ENCODE measurements at places on chromosomes 2 and 18.

- no peak for DNase-seq
These were observed 47.1 kb upstream of the UBE2E3 start for GRCh38 chr2:180933332-180933731.

DNA sequence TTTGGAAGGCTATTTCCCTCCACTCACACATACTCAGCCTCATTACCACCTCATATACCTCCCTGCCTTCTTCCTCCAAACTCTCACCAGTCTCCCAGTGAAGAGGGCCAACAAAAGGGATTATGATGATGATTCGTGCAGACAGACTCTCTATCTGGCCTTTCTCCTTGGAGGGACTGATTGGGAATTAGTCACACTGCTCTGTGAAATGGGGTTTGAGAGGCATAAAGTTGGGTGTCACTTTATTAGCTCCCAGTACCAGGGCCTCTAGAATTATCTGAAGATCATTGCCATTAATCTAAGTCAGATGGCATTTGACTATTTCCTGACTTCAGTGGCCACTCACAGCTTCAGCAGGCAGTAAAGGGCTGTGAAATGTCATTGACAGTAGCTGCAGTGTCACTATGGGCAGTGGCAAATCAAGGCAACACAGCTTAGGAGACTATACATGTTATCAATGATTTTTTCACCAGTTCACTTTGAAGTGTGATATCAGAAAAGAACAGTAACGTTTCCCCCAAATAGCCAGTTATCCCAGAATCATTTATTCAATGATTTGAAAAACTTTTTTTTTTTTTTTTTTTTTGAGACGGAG lies 17.4 kb downstream of the CNRIP1 start:
- DNase-seq, result no peak

GRCh38 chr2:223824301-223824700 lies 13.1 kb downstream of the AP1S3 start:
- no peak for DNase-seq

DNA sequence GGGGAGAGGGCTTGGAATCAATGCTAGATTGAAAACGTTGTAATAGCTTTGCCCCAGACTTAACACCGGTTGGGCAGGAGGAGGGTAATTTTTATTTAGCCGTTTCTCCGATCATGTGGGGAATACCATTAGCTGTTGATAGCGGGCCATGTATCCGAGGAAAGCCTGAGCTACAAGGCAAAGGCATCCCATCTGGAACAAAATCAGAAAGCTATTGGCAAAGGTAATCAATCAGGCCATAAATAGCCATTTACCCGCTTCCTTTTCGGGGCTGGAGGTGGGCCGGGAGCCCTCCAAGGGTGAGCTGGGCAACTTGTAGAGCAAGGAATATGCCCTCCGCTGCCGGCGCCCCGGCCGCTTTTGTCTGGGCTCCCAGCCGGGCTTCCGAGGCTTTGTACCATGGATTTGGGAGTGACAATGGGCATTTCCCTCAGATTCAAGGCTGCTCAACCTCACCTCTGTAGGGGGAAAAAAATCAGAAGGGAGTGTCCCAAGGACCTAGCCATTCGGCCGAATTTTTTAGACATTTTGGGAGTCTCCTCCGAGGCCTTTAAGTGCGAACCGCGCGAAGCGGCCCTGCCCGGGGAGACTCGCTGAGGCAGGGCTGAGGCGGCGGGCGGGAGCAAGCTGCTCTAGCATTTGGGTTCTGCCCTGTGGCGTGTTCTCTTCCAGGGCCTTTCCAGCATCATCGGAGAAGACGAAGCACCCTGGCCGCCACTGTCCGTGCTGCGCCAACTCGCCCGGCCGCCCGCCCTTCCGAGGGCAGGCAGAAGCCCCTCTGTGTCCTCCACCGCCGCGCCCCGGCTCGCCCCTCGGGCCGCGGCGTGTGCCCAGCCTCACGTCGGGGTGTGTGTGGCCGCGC lies 1.1 kb upstream of the HOXD9 start:
- DNase-seq, result no peak

- DNase-seq, result no peak
These were observed 520.6 kb upstream of the RAB12 start for GRCh38 chr18:8088626-8089025.

DNA sequence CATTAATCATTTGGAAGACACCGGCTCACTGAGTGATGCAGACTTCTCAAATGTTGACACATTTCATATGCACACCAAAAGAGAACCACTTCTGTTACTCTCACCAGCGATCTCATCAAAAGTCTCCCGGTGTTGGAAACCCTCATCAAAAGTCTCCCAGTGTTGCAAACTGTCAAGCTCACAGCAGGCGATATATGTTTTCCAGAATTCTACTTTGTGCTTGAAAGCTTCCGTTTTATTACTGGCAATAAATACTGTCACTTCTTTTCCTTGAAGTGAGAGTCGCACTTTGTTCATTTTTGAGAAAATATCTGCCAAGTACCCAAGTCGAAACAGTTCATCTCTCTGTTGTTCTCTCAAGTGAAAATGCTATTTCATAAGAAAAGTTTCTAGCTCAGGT lies 20.5 kb downstream of the MLPH start:
- DNase-seq, result no peak

GRCh38 chr2:108634011-108634410 lies 85.3 kb upstream of the RANBP2 start:
- DNase-seq, result no peak

- no peak for DNase-seq
These were observed 30.2 kb downstream of the CERKL start for GRCh38 chr2:181626671-181627070.

DNA sequence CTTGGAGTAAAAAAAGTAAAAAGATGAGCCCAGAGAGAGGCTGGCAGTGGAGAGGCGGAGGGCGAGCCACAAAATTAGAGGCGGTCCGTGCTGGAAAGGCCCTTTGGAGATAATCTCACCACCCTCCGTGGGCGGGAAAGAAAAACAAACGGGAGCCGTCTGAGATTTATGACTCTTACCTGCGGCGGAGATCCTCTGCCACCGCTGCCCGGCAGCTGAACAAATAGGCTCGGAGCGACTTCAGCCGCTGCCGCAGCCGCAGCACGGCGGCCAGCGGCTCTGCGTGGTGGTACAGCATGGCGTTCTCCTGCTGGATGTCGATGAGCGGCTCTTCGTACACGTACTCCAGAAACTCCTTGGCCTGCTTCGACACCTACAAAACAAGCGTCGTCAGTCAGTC lies 94.6 kb downstream of the PLEKHM3 start:
- DNase-seq, result no peak

DNA sequence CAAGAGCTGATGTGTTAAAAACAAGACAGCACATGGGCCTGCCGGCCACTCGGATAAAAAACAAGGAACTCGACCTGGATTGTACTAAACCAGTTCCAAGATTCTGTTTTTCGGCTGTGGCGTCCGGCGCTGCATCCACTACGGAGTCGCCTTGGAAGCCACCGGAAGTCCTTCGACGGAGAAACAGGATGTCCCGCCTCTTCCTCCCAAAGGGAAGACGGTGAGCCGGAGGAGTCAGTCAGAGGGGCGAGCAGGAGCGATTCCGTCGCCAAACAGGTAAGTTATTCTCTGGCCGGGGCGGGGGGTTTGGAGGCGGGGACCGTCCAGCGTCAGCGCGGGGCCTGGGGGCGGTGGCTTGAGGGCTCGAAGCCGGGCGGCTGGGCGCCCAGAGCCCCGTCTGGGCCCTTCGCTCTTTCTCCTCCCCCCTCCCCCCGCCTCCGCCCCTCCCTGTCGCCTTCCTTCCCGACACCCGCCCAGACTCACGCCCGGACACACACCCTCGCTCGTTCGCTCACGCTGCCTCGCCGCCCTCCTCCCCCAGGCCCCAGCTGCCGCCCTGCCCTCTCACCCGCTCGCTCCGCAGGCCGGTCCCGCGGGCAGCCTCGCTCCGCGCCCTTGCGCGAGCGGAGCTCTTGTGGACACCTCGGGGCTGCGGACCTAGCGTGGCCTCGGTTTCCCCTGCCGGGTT lies at the start of gene ZNF407:
TSS of gene ZNF407 (plus strand) at position 209 of the 688 bp plus-strand sequence. CDS start 33,150 bp downstream, outside the sequence.
- DNase-seq, result peak; percentile 69

- no peak for DNase-seq
These were observed 235.5 kb upstream of the SMAD7 start for GRCh38 chr18:49186242-49186641.

DNA sequence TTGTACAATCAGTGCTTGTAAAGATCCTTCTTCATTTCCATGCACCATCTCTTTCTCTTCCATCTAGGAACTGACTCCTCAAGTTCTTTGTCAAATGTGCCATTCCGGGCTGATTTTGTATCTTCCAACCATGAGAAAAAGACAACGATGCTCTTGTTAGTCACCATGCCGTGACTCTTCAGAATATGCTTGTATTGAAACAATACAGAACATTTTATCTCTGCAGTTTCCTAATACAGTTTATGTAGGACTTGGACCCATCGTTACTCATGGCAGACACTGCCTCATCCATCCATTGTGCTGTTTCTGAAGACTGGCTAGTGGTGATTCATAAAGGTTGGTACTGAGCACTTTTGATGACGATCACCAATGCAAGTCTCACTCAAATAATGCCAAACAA lies 283.2 kb downstream of the KCNS3 start:
- no peak for DNase-seq

- no peak for DNase-seq
These were observed 57.4 kb downstream of the RAB31 start for GRCh38 chr18:9765501-9765900.
